ENCODE measurements at places on chromosomes 12 and 14.
A peak's percentile ranks its signal among the peaks of the same experiment; 100 is the strongest.

DNA sequence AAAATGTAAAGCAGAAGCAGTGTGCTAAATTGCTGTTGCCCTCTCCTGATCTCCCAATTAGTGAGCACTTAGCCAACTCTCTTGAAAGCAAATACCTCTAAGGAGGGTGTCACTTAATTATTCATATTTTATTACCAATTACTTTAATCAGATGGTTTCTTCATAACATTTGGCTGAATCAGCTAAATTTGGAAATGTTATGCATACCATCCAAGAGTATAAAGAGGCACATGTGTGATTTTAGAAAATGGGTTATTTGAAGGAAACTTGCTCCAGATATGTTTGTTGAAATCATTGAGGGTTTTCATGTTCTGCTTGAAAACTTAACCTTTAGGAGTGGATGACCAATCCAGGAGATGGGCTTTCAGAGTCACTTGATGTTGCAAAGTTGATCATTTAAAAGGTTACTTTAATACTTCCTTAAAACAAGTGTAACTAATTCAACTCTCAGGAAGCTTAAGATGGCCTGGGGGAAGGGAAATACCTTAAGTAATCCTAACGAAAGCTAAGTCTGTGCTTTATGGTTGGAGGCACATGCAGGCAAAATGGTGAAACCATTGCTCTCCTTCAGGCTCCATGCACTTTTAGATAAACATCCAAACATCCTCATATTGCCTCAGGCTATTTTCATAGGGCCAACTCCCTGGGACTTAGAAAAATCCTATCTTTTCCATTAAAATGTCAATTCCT lies 434.5 kb downstream of the MDGA2 start:
- DNase-seq, result no peak

DNA sequence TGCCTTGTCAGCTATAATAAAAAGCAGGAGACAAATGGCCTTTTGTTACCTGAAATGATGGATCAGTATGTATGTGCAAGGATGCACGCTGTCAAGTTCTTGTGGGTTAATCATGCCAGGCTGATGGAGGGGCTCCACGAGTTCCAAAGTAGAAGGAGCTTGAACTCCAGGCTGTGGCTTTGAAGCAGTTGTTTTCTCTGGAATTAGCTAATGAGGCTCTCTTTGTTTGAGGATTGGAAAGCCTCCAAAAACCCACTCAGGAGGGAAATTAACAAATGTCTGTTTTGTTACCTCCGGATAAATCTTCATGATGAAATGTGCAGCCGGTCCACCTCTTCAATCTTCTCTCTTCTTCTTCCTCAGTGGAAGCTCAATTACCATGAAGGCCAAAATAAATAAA lies 605.5 kb downstream of the DIO2 start:
- DNase-seq, result no peak

DNA sequence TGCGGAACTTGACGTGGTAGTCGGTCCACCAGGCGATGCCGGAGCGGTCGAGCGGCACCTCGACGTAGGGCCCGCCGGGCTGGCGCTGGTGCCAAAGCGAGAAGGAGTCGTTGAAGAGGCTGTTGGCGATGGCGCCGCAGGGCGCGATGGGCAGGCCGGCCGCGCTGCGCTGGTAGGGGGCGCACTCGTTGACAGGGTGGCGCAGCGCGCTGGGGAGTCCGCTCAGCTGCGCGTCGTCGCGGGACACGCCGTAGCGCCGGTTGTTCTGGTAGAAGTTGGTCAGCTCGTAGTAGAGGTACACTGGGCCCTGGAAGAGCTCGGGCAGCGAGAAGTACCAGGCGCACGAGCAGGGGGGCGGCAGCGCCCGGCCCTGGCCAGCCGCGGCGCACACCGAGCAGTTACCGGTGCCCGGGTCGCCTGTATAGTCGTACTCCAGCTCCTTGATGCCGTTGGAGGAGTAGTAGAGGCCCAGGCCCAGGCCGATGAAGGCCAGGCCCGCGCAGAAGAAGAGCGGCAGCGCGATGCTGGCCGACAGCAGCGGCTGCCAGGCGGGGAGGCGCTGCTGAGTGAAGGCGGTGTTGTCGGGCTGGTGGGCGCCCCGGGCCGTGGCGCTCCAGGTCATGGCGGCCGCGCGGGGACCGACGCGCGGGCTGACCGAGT lies 482 bp downstream of the TMEM30B start:
- peak; percentile 60 for DNase-seq

DNA sequence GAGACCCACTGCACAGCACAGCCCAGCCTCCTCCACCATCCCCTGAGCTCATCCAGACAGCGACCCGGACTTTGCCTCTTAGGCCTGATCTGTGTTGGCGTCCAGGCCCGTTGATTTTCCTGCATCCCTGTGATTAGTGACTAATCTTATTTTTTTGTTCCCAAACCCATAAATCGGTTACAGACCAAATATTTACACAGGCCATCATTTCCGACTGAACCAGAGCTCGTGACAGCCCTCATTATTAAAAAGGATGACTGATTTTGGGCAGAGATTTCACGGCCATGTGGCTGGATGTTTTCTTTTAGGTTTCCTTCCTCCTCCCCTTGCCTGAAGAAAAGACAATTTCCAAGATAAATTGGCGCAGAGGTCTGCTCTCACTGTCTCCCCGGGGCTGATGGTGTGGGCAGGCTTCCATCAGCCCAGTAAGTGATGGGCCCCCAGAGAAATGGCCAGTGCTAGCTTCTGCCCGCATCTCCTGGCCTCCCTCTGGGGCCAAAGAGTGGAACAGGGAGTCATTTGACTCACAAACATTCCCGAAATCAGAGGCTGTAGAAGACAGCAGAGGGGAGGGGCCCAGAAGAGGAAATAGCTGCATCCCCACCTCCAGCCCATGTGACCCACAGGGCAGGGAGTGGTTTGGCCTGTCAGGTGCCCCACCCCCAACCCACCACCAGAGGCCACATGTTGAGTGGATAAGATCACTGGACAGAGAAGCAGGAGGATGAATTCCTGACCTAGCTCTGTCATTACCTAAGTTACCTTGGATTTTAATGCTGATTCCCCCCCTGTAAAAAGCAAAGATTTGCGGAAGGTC lies 283.5 kb downstream of the KSR2 start:
- DNase-seq, result no peak

- DNase-seq, result no peak
These were observed 412 bp downstream of the FGFR1OP2 start for GRCh38 chr12:26938701-26939062.

DNA sequence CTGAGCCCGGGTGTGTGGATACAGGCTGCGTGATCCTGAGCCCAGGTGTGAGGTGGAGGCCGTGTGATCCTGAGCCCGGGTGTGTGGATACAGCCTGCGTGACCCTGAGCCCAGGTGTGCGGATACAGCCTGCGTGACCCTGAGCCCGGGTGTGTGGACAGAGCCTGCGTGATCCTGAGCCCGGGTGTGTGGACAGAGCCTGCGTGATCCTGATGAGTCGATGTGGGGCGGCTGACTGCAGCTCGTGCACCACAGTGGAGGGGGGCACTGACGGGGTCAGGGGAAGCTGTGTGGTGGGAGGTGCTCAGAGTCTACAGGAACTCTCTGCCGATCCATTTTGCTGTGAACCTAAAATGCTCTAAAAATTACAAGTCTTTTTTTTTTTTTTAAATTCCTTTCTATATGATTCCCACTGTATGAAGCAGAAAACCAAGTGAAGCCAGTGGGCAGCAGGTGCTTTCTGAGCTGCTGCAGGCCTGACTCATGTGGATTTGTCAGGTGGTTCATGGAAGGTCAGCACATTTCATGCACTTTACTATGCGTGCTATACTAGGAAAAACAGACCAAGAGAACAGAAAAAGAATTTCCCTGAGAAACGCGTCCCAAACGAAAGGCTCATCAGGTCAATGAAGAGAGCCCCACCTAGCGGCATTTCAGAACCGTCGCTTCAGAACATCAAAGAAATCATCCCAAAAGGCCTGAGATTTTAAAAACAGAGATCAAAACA lies 19.3 kb downstream of the BRF1 start:
- DNase-seq, result peak; percentile 65

DNA sequence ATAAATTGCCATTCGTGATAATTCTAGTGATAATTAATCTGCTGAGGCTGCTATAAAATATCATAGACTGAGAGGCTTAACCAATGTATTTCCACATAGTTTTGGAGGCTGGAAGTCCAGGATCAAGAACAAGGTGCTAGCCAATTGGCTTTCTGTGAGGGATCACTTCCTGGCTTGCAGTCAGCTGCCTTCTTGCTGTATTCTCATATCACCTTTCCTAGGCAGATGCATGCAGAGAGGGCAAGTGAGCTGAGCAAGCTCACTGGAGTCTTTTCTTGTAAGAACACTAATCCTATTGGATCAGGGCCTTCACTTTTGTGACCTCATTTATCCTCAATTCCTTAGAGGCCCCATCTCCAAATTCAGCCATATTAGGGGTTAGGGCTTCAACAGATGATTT lies 640.7 kb downstream of the DIO2 start:
- DNase-seq, result no peak

GRCh38 chr12:22738945-22739344 lies 114.0 kb downstream of the ETNK1 start:
- DNase-seq, result peak; percentile 69

- DNase-seq, result no peak
These were observed at the start of gene C3AR1 for GRCh38 chr12:8065991-8066594. Gene C3AR1 (minus strand): TSS chr12:8066359. CDS start chr12:8060185, 6,174 bp downstream.

- DNase-seq, result no peak
These were observed 145.1 kb downstream of the KIF26A start for GRCh38 chr14:104283197-104284106.

GRCh38 chr14:69238883-69239282 lies 21.1 kb upstream of the GALNT16 start:
- DNase-seq, result no peak

GRCh38 chr12:77256956-77257355 lies 191.6 kb upstream of the E2F7 start:
- peak; percentile 38 for DNase-seq

DNA sequence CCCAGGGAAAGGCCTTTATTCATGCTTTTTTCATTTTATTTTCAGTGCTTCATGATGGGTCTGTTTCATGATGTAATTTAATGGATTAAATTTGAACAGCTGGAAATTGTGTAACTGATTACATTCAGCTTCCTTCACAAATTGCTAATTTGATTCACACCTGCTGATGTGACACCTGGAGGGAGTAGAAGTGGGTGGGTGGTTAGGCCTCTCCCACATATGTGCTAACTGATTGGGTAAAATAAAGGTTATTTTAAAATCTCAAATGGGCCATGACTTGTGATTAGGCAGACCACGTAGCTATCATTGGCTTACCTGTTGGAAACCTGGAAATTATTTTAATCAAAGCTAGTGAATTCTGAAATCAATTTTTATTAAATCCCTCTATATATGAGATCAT lies 142.1 kb downstream of the GXYLT1 start:
- DNase-seq, result no peak

DNA sequence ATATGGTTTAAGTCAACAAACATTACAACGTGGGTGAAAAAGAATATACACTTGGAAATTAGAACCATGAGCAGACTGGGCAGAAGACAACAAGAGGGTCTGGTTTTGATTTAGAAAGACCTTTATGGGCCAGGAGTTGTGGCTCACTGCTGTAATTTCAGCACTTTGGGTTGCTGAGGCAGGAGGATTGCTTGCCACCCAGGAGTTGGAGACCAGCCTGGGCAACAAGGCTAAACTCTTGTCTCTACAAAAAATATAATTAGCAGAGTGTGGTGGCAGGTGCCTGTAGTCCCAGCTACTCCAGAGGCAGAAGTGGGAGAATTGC lies 2.7 kb upstream of the NFKBIA start:
- DNase-seq, result peak; percentile 80

GRCh38 chr14:24368562-24369252 lies 723 bp downstream of the NFATC4 start:
- peak; percentile 93 for DNase-seq

GRCh38 chr12:71070416-71071128 lies 87.2 kb downstream of the TSPAN8 start:
- DNase-seq, result peak; percentile 95

GRCh38 chr12:64065881-64066451 lies 156.1 kb downstream of the KICS2 start:
- DNase-seq, result peak; percentile 13

- no peak for DNase-seq
These were observed 112.0 kb upstream of the TMPO start for GRCh38 chr12:98403385-98403784.

DNA sequence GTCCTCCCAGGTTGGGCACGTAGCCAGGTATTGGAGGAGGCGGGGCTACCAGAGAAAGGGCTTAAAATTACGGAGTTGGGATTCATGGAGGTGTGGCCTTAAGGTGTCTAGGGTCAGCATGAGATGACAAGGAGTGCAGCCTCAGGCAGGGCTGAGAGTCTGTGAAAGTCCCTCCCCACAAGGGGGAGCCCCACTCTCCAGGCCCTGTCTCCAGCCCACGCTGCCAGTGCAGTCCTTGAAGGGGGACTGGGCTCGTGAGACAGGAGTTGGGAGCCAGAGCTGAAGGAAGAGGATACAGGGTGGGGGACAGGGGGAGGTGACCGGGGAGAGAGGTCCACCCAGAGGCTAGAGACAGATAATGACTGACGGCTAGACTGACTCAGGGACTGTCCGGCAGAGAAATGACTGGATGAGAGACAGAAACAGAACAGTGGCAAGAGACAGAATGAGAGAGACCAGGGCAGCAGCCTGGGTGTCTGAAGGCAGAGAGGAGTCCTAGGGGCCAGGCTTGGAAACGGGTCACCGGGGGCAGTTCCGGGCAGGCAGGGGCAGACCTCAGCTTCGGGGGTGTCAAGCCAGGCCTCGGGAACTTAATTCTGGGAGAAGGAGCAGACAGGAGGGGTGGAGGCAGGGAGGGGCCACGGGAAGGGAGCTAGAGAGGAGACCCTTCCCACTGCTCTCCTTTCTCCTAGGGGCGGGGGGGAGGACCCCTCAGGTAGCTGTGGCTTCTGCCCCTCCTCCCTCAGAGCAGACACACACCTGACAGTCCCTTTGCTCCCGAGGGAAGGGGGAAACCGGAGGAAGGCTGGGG lies 970 bp downstream of the CDH24 start:
- DNase-seq, result peak; percentile 40
